ENCODE measurements at places on chromosomes 13 and 19.

DNA sequence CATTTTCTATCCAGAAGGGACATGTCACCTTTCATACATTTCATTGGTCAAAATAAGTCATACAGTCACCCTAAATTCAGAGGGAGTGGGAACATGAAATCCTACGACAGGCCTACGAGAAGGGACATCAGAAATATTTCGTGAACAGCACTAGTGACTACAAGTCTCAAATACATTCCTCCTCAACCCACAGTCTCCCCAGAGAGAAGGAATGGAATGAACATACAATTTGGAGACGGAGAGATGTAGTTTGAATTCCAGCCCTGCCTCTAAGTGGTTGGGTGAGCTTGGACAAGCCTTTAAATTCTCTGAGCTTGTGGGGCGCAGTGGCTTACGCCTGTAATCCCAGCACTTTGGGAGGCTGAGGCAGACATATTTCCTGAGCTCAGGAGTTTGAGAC lies 9.9 kb downstream of the SERTM1 start:
- no peak for DNase-seq

GRCh38 chr13:68026077-68026476 lies 795.9 kb upstream of the PCDH9 start:
- no peak for DNase-seq

- no peak for DNase-seq
Measured at GRCh38 chr19:2816641-2817040, 3.0 kb upstream of the ZNF554 start.

- no peak for DNase-seq
Measured at GRCh38 chr19:46659151-46660007, 1.6 kb downstream of the DACT3 start.

- no peak for DNase-seq
Measured at GRCh38 chr13:77616027-77616426, 80.5 kb downstream of the SCEL start.

GRCh38 chr19:13301627-13302334 lies 151.6 kb downstream of the IER2 start:
- no peak for DNase-seq

DNA sequence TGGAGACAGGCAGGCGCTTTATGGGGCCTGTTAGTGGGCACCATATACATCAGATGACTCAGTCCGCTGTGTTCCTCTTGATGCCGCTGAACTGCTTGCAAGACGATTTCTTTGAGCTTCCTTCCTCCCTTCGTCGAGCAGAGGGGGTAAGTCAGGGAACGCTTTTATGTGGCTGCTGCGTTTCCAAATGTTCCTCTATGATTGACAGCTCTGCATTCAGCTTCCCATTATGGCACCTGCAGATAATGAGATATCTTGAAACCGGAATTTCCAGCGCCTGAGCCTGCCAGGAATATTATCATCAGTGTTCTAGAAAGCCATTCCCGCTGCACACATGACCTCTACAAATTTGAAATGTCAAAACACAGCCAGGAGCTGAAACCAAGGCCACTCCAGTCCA lies 257.0 kb downstream of the TSHZ3 start:
- no peak for DNase-seq

DNA sequence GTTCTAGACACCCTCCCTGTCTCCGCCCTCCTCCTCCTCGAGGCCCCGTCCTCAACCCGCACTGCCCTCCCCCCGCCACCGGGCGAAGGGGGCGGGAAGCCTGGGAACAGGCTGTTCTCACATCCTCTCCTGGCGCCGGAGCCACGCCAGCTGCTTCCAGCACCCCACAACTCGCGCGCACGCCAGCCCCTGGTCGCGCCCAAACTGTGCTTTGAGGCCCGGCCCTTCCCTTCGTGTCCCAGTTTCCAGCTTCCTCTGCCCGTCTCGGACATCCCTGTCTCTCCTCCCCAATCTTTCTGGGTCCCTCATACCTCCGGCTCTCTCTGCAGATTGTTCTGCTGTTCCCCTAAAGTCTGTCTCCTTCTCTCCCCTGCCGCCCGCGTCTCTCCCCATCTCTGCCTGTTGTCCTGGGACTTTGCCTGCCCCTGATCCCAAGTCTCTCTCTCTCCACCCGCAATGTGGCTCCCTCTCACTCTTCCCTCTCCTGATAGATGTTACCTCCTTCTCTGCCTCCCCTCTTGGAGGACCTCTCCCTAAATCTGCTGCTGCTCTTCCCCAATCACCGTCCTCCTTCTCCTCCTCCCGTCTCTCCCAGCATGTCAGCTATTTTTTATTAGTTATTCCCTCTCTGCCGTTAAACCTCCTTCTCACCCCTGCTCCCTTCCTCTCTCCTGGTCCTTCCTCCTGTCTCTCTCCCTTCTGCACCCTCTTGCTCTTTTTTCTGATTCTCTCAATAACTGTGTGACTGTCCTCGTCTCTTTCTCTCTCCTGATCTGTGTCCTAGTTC lies 14.2 kb downstream of the DPF1 start:
- DNase-seq = peak; percentile 19

DNA sequence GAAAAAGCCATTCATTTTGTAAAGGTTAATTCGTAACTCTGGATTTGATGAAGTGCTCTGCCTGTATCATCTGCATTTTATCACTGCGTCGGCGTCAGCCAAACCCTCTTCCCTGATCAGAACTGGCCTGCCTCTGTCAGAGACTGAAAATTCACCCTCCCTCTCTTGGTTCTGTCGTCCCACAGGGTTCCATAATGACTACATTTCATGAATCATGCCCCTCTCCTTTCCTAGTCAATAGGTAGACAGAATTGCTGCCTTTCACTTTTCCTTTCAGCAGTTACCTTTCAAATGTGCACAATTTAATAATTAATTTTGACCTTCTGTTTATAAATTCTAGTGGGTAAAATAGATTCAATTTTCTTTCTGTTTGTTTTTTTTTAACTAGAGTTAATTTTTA lies 423.4 kb downstream of the RFC3 start:
- no peak for DNase-seq

DNA sequence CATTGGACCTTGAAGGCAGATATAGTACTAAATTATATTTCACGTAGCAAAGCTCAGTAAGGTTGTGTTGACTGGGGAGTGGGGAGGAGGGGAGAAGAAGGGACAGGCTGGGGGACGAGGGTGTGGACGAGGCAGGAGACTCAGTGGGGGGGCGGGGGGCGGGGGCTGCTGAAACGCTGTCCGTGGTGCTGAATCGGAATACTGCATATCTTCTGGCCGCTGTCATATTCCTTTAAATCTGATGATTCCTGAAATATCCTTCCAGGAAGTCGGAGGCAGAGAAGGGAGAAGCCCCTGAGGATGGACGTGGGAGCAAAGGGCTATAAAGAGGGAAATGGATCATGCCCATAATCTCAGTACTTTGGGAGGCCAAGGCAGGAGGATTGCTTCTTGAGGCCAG lies 34.7 kb upstream of the CASP14 start:
- DNase-seq = no peak

DNA sequence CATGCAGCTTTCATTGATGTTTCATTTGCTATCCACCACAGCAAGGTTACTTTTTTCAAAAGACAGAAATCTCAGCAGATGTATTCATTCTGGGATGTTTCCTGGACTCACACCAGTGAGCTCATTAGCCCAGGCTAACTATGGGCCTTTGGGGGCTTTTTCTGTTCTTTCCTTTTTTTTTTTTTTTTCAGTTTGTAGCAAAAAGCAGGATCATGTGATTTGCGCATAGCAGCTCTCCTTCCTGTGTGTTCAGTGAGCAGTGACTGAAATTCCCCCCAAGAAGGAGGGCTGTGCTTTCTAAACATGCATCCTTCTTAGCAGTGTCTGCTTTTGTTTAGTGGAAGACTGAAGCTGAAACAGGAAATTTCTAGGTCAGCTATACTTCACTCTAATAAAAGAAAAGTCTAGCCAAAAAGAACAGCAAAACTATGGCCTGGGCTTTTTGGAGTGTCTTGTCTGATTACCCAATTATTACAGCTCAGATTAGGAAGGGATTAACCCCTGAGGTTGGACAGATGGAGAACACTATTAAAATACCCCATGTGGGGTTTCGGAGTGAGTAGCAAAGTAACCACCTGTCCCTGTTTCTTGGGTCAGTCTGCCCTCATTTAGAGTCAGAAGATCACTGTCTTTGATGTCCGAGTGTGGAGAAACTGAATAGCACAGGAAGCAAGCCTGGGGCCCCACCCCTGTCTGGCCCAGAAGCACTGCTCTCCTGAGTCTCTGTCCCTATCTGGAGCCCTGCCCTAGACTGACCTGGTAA lies 8.9 kb upstream of the AMER2 start:
- DNase-seq = no peak

GRCh38 chr13:39847336-39847735 lies 191.9 kb downstream of the COG6 start:
- no peak for DNase-seq

GRCh38 chr13:23436680-23437079 lies 3.2 kb upstream of the SACS start:
- DNase-seq = no peak

DNA sequence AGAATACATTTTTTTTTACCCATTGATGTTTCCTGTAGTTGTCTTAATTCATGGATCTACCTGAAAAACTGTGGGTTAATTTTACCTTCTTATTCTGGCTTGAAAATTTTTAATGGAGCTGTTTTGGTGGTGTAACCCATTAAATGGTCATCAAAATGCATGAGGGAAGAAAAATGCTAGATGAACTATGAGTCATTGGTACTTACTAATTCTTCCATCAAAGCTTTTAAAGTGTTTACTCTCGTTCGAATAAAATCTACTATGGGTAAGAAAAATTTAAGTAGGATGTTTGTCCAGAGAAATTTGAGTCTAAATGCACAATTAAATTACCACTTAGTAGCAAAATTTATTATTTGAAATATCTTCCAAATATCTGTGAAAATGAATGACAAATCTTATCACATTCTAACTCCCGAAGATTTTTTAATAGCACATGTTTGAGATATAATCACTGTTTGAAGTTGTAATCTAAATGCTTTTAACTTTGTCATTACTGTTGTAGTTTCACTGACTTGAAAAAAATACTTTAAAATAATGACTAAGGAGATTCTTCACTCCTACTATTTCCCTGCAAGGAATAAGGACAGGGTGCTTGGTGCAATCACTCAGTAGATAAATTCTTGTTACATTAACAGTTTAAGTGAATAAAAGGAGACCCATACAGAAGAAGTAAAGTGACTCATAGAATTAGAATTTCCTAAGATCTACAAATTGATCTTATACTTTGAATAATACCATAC lies 437.7 kb downstream of the IRS2 start:
- no peak for DNase-seq

- DNase-seq = no peak
Measured at GRCh38 chr13:37142877-37143276, 37.4 kb upstream of the CSNK1A1L start.

- peak; percentile 19 for DNase-seq
Measured at GRCh38 chr19:11125994-11126685, 29.4 kb downstream of the SPC24 start.
